ENCODE measurements at places on chromosomes 3 and 15.
A peak's percentile ranks its signal among the peaks of the same experiment; 100 is the strongest.

DNA sequence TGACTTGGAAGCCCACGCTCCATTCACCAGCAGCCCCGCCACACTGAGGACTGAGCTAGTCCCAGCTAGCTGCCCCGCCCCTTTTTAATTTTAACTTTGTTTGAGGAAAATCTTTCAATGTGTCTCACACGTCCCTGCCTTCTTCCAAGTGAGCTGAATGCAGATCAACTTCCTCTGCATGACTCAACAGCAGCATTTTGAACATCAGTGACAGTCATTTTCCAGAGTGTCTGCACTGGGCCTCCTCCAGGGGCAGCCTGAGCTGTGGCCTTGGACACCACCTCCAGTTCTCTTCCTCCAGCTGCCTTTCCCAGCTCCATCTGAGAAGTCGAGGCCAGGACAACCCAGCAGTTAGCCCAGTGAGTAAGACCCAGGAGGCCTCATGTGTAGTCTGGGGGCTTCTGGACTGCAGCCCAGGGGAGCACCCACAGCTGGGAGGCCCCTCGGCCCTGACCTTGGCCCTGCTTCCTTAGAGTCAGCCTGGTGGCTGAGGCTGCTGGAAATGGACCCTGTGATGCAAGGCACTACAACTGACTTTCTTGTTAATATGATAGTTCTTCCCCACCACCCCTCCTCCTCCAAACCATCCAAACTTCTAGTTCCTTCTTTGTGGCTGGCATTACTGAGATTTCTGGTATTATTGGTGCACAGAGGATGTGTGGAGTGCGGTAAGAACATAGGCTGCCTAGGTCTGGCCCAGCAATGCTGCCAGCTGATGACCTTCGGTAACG lies 21.4 kb upstream of the ESYT3 start:
- DNase-seq = peak; percentile 86

DNA sequence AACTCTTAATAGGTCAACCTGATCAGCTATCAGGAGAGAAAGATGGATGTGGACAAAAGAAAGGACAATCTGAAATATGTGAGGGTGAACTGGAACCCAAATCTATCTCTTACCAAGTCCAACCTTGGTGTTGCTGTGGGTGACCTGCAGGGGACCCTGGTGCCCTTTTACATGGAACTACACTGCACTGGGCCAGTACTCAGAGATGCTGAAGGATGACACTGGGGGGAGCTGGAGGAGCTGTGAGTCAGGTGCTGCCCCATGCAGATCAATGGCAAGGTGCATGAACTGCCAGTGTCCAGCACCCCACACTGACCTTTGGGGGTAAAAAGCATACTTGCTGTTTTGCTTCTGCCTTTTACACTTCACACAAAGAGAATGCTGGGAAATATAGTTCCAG lies 55.6 kb upstream of the TBC1D5 start:
- no peak for DNase-seq

- DNase-seq = no peak
Measured at GRCh38 chr15:99365242-99365641, 114.0 kb downstream of the LRRC28 start.

GRCh38 chr3:185981621-185982020 lies 43.8 kb upstream of the TRA2B start:
- DNase-seq = no peak

- no peak for DNase-seq
Measured at GRCh38 chr3:46874430-46874829, 3.1 kb upstream of the PTH1R start.

DNA sequence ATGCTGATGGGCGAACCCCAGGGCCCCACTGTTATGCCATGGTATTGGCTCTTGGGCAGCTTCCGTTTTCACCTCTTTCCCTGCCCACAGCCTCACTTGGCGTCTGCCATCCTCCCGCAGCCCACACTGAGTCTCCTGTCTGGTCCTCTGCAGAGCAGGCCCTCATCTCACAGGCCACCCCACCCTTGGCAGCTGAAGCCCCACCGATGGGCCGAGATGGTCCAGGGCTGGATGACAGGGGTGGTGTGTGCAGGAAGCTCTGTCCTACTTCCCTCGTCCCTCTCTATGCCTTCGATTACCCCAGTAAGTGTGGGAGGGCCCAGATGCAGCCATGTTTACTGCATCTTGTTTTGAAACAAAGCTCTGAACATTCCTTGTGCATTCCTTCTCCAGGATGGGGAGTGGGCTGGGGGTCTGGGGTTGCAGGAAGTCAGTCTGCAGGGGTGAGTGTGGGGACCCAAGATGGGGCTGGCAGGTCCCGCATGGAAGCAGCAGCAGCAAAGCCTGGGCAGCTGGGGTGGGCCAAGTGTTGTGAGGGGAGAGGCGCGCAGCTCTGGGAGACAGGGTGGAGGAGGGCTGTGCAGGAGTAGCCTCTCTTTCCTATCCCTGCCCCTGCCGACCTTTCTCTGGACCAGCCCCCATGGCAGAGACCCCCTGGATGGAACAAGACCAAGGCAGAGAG lies 20.9 kb downstream of the TBC1D21 start:
- no peak for DNase-seq

GRCh38 chr15:58689646-58690045 lies 59.9 kb downstream of the ADAM10 start:
- no peak for DNase-seq

GRCh38 chr15:28086175-28086703 lies 12.9 kb downstream of the OCA2 start:
- peak; percentile 76 for DNase-seq

DNA sequence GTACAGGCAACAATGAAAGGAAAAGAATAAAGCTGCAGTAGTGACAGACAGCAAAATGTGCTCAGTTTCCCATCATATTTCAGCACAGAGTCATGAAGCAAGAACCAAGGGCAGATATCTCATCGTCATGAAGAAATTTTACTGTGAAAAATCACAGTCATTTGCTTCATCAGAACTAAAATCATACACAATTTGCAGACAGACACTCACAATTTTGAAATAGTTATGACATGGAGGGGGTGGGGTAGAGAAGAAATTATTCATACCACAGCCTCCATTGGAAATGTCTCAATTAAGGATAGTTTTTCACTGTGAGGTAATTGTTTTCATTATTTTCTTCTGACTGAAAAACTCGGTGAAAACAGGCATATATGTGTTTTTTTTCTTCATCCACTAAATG lies 78.8 kb upstream of the CNTN3 start:
- DNase-seq = no peak

DNA sequence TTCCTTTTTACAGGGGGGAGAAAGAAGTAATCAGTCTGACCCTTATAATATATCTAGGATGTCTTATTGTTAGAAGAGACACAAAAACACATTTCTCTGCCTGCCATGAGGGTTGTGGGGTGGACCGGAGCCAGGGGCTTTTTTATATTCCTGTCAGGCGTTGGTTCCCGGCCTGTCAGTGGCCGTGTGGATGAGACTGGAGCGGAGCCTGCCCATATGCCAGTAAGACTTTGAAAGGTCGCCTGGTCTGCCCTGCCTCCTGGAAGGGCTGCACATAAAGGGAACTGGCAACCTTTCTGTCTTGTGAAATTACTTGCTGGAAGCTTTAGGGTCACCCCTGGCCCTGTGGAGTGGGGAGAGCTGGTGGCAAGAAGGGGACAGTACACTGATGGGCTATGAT lies 34.7 kb downstream of the MAP3K13 start:
- DNase-seq = no peak

DNA sequence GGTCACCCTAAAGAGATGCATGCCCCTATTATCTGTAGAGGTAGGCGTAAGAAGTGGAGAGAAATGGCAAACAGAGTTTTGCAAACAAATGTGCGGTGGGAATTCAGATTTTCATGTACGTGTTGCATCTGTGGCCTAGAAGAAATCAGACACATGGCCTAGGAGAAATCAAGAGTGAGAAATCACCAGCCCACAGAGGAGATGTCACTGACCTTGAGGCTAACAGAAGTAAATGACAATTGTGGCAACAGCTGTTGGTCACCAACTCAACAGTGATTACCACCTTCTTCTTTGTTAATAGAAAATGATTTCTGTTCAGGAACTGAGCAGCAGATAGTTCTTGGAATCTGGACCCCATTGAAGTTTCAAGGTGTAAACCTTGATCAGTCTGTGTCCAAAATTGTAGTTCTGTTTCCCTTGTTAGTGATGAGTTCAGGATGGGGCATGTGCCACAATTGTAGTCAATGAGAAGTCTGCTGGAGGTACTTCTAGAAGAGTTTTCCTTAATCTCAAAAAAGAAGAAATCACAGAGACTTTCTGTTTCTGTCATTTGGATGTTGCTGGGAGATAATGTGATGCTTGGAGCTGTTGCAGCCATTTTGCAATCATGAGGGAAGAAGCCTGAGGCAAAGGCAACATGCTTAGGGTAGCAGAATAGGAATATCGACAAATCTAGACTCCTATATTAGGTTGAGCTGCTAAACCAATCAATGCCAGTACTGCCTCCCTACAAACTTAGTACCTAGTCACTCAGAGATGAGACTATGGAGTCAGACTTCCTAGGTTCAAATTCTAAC lies 34.3 kb upstream of the RFTN1 start:
- peak; percentile 62 for DNase-seq

DNA sequence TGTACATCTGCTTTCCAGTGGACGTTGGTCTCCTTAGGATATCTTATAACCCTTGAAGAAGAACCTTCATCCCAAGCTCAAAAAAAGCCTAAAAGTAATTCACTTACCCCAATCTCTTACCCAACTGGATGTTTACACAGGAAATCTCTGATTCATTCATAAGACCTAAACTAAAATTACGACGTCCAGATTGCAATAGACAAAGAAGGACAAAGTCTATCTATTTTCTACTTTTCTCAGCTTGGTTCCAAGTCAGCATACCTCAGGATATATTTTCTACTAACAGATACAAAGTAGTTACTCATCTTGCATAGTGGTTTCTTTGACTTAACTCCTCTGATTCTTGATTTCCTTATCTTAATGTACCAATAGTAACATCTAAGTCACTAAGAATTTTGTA lies 669.9 kb downstream of the OTOL1 start:
- no peak for DNase-seq

Measured in suppressor macrophage treated with lipopolysaccharide for 4 hours (primary cell).